CMK (cell line): ENCODE measurements at places on chromosomes 7 and 10.

GRCh38 chr10:119701861-119702260, 24.0 kb upstream of the INPP5F start:
- no peak for DNase-seq

- DNase-seq, result no peak
Observed at GRCh38 chr10:59011972-59012632, 164.3 kb upstream of the PHYHIPL start.

- no peak for DNase-seq
Observed at GRCh38 chr10:16910793-16911164, 93.6 kb upstream of the RSU1 start.

DNA sequence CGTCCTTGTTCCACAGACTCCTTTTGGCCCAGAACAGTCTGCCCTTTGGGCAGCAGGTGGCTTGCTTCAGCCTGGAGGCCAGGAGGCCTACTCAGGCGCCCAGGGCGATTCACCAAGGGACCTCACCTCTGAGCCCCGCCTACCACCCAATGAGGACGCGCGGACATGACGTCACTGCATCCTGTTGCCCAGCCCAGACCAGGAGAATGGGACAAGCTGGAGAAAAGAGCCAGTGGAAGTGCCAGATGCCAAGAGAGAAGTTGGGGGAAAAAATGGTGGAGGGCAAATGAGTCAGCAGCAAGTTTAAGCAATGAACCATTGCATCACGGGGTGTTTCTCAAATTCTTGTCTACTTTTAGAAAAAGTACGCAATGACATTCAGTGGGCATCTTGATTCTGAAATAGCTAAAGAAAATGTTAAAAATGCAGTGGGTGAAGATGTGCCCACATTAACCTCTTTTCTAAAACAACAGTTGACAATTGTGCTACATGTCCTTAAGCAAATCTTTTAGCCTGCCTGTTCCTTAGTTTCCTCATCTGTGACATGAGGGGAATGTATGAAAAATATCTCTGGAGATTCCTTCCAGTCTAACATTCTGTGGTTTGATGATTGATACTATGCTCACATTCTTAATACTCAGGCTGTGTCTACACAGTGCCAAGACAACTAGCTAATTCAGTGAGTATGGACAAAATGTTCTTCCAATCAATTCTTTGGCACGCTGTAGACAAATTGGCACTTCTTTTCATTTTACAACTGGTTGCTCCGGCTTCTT, 23.9 kb upstream of the LEP start:
- no peak for DNase-seq

DNA sequence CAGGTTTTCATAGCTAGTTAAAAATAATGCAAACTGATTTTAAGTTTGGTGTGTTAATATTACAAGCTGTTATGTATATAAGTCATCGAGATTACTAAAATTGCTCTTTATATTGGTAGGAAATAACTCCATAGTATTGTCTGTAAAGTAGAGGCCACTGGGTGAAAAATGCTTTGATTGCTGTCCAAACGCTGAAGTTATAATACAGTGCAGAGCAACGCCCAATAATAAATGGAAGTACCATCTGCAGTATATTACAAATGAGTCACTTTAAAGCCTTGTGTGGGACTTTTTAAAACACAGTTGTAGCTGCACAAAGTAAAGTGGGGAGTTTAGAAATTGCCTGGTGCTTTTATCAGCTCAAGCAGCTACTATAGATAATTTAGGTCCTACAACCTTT, 196.1 kb downstream of the NXPH1 start:
- no peak for DNase-seq
